ENCODE measurements at places on chromosomes 11 and 22.

DNA sequence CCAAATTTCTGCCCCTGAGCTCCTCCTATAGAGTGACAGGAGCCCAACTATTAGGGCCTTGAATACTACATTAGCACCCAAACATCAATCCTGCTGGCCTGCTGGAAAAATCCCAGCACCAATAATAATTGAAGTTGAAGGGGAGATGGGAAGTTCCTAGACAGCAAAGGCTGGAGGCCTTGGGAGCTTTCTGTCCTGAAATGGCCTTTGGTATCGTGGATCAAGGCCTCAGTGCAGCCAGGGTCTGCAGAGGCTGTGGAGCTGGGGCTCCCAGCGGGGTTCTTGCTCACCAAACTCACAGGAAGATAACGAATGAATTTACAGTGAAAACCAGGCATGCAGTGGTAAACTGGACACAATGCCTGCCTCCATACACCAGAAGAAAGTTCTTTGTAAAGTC is 9.2 kb upstream of the MICALL1 start:
- no peak for DNase-seq

DNA sequence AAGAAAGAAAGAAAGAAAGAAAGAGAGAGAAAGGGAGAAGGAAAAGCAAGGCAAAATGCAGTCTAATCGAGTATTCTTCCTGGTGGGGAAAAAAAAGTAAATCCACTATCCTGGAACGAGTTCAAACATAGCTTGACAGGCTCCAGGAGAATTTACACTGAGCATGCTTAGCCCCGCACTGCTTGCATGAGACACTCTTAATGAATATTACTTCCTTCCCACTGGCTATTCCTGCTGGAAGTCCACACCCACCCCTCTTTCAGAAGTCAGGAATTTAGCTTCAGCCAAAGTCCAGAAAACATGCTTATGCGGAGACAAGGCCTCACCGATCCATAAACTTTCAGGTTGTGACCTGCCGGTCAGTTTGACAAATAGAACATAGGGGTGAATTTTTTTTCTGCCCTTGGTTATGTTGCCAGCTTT is 251.8 kb upstream of the BLID start:
- no peak for DNase-seq

- DNase-seq = no peak
Measured at GRCh38 chr11:35261197-35261596, 122.2 kb downstream of the CD44 start.

DNA sequence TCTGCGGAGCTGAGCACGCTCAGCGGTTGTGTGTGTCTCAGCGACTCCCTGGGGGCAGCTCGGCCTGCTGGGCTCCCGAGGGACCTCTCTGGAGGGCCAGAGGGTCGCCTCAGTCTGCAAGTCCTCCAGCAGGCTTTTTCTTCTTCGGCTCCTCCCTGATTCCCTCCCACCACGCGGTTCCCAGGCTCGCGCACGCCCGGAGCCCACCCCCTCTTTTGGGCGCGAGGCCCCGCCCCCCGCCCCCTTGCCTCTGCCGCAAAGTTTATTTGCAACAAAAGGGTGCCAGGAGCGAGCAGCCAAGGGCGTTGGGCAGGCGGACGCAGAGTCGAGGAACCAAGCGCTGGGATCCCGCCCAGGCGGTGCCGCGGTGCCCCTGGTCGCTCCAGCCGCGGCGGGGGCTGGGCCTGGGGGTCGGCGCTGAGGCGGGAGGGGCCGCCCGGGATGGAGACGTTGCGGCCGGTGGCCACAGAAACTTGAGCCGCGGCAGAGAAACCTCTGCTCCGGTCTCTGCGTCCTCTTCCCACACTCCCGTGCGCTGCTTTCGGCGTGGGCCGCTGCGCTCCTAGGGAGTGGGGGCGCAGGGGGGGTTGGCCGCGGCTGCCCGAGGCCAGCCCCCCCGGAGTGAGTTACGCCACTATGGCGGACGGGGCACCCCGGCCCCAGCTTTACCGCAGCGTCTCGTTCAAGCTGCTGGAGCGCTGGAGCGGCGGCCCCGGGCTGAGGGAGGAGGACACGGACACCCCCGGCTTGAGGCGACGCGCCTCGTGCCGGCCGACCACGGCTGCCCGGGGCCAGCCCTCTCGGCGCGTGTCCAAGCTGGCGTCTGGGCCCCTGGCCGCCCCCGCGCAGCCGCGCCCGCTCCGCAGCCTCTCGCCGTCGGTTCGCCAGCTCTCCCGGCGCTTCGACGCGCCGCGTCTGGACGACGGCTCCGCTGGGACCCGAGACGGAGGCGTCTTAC is at the start of gene ARHGEF17:
TSS of gene ARHGEF17 (plus strand) at position 274 of the 958 bp plus-strand sequence. CDS start at position 637, 363 bp downstream.
- peak; percentile 53 for DNase-seq

GRCh38 chr22:26109686-26110315 is 59.5 kb upstream of the SEZ6L start:
- DNase-seq = no peak

DNA sequence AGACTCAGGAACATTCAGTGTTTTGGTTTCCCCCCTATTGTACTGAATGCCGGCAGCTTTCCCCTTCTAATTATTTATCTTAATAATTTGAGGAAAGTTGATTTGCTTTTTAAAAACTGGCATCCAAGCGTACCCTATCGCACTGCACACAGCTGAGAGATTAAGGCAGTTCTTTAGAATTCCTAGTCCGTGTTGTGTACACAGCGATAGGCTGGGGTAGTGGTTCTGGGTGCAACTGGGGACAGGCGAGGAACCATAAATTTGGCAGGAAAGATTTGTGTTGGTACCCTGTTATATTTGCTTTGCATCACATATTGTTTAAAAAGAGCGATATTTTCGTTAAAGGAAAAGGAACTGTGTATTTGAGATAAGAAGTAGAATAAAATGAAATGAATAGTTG is 39.2 kb downstream of the PTPRJ start:
- DNase-seq = no peak

GRCh38 chr11:94786264-94787126 is 18.3 kb downstream of the AMOTL1 start:
- DNase-seq = no peak

GRCh38 chr22:19679522-19680101 is 34.7 kb upstream of the SEPTIN5 start:
- DNase-seq = peak; percentile 64

DNA sequence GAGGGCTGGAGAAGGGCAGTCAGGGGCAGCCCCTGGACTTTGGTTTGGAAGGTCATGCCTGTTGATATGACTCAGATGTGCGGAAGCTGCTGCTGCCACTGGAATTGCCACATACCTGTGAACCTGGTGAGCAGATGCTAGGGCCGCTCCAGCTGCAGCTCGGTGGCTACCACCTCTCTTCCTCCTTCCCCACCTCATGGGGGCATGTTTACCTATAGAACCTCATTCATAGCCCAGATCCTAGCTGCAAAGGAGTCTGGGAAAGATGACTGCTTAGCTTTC is 17.5 kb upstream of the TSPAN18 start:
- no peak for DNase-seq

DNA sequence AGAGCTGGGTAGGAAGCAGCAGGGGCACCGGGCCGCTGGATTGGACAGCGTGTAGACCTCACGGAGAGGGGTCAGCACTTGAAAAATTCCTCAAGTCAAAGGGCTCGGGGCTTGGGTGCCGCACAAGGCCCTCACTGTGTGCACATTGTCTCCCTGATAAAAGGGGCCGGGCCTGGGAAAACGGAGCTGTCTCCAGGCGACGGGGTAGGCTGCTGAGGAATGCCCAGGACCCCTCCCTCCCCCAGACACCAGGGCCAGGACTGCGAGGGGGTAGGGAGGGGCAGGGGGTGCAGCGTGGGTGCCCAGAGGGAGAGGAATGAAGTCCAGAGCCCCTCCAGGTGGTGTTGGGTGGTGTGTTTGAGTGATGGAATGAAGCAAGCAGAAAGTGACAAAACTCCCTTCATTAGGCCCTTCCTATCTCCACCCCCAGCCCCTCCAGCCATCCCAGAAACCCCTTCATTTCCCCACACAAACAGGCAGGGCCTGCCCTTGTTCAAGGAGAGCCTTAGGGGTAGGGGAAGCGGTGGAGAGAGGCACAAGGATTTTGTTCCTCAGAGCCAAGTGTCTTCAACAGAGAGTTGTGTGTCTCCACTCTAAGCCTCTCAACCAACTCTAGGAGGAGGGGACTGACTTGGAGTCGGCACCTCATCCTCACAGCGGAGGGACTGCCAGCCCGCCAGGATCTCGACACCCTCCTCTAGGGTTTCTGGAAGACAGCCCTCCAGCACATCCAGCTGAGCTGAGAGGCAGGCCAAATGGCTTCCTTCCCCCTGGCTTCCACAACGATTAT is 63.9 kb downstream of the SYN3 start:
- no peak for DNase-seq

GRCh38 chr11:78323363-78323762 is 94.3 kb downstream of the GAB2 start:
- no peak for DNase-seq
